Activated CD4-positive, CD25-positive, alpha-beta regulatory T cell (primary cell): ENCODE measurements at places on chromosomes 11 and 22.
A peak's percentile ranks its signal among the peaks of the same experiment; 100 is the strongest.

DNA sequence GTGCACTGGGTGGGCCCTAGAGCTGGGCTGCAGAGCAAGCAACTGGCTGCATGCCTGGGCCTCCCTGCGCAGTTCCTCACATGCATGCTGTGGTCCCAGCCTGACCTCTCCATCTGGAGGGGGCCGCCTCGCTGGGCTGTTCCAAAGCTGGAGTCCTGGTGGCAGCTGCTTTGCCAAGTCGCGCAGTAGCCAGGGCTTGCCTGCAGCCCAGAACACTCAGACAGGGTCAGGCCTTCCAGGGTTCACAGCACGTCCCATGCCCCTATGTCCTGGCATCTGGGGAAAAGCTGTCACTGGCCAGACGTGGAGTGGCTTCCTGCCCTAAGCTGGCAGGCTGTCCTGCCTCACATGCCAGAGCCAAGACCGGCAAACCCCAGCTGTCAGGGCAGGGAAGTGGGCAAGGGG lies 16.5 kb upstream of the CDC42EP2 start:
- DNase-seq: no peak

DNA sequence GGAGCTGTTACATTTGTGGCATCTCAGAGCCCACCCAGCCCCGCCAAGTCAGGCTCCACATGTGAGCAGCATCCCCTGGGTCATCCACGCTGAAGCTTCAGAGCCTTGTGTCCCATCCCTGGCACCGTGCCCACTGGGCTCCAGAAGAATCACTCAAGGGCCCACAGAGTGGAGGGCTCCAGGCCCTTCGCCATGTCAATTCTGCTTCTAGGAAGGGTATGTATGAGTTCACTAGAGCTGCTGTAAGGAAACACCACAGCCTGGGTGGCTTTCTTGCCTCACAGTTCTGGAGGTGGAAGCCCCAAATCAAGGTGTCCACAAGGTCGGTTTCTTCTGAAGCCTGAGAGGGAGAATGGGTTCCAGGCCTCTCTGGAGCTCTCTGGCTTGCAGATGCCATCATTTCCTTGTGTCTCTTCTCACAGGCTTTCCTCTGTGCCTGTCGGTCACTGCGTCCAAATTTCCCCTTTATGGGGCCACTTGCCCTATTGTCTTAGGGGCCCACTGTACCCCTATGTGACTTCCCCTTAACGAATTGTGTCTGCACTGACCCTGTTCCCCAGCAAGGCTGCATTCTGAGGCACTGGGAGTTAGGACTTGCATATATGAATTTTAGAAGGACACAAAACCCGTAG lies 1476.0 kb downstream of the TBC1D22A start:
- no peak for DNase-seq

DNA sequence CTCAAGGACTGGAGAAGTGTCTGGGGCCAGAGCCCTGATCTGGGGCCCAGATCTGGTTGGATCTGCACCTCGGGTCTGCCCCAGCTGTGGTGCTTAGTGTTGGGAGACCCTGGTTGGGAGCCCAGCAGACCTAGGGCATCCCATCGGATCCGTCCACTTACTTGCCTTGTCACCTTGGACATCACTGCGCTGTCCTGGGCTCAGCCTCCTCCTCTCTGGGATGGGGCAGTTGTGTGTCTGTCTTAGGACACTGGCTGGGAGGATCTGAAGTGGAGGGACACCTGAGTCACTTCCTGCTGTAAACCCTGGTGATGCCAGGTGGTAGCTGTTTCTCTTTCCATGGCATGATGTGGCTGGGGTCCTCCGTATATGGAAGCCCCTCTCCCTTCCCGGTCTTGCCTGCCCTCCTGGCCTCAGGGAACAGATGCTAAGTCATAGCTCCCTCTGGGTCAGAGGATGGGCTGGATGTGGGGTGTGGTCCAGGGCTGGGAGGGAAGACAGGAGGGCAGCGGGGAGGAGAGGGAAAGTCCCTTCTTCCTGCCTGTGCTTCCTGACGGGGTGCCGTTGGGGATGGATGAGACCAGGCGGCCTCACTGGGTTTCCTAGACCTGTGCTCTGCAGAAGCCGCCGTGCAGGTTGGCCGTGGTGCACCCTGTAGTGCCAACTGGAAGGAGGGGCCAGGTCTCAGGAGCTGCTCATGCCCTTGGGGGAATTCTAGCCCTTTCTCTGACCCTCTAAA lies 12.1 kb upstream of the OMP start:
- no peak for DNase-seq

- DNase-seq: no peak
Measured at GRCh38 chr11:95253141-95253540, 22.1 kb upstream of the SESN3 start.

GRCh38 chr11:87819151-87819550 lies 356.1 kb downstream of the RAB38 start:
- DNase-seq: no peak

DNA sequence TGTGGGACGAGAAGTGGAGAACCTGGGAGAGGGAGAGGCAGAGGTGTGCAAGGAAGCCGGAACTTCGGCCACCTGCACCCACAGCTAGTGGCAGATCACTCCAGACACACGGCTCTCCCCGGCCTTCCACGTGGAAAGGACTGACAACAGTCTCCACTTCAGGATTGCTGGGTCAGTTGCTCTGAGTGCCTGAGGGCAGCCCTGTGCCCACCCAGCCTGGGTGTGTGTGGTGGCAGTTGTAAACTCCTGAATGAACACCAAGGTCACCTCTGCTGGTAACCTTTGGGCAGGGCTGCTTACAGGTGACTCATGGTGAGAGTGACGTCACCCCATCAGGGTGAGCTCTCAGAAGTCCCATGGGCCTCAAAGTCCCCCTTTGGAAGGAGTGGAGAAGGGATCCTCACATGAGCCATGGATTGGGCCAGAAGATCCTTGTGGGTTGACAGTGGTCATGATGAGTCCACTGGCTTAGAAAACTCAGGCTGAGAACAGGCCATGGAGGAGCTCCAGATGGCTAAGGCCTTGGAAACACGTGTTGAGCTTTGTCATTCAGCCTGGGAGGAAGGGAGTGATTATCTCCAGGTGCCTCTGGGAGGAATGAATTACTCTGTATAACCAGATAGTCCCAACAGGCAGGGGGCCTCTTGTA lies 71.3 kb downstream of the BCR start:
- no peak for DNase-seq

DNA sequence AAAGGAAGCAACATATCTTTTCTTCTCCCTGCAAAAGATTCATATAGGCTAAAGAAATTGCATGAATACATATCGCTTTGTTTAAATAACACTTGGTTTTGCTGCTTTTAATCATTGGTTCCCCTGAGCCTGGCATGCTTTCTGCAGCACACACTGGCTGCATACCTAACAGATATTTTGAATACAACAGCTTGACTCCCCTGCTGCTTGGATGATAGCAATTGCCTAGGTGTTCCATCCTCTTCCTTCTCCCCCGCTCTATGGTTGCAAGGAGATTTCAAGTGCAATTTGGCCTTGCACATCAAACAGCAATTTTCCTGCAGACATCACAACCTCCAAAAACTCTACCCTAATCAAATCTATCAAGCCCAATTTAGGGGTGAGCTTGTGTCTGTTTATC lies 430.0 kb downstream of the NTM start:
- DNase-seq: no peak

GRCh38 chr11:16280256-16280682 lies 76.1 kb downstream of the SOX6 start:
- DNase-seq: no peak

- DNase-seq: no peak
Measured at GRCh38 chr11:27153136-27153535, 112.5 kb downstream of the BBOX1 start.

- no peak for DNase-seq
Measured at GRCh38 chr11:79428406-79428805, 12.4 kb downstream of the TENM4 start.

- no peak for DNase-seq
Measured at GRCh38 chr11:131763193-131763890, 392.9 kb downstream of the NTM start.

DNA sequence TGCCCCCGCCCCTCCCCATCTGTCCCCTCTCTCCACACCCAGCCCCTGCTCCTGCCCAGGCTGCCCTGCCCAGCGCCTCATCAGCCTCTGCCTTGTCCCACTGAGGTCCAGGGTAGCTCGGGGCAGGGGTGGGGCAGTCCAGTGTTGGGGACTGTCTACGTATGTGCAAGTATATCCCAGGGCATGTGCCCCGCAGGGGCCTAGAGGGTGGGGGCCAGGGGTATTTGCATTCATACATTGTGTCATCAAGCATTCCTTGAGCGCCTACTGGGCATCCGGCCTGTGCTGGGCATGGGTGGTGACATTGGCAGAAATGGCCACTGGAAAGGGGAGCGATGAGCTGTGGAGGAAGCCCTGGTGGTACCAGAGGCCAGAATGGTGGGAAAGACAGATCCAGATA lies 17.6 kb upstream of the TAB1 start:
- DNase-seq: no peak

DNA sequence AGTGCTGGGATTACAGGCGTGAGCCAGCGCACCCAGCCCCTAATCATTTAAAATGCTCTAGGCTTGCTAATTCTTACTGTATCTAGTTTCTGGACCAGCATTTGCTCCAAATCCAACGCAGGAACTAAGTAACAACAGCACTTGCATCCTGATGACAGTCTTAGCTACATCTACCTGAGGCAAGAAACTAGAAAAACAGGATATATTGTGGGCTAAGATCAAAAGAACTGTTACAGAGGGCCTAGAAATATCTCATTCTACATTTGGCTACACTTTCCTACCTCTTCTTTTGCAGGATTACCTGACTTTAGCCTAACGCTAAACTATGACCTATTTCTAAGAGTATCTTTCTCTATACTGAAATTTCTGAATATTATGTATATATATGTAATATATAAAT lies 7.8 kb downstream of the DCDC1 start:
- no peak for DNase-seq

- DNase-seq: no peak
Measured at GRCh38 chr22:43418079-43418825, 6.4 kb downstream of the MPPED1 start.

GRCh38 chr11:107621081-107621480 lies 30.1 kb downstream of the ELMOD1 start:
- DNase-seq: no peak

- no peak for DNase-seq
Measured at GRCh38 chr22:19974268-19974861, 32.7 kb upstream of the TXNRD2 start.

DNA sequence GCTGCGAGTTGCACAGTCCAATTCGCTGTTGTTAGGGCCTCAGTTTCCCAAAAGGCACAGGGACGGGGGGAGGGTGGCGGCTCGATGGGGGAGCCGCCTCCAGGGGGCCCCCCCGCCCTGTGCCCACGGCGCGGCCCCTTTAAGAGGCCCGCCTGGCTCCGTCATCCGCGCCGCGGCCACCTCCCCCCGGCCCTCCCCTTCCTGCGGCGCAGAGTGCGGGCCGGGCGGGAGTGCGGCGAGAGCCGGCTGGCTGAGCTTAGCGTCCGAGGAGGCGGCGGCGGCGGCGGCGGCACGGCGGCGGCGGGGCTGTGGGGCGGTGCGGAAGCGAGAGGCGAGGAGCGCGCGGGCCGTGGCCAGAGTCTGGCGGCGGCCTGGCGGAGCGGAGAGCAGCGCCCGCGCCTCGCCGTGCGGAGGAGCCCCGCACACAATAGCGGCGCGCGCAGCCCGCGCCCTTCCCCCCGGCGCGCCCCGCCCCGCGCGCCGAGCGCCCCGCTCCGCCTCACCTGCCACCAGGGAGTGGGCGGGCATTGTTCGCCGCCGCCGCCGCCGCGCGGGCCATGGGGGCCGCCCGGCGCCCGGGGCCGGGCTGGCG lies at the start of gene BCR:
TSS of gene BCR (plus strand) at position 209 of the 592 bp plus-strand sequence. CDS start 452 bp downstream, outside the sequence.
- peak; percentile 19 for DNase-seq

- no peak for DNase-seq
Measured at GRCh38 chr22:48677168-48677520, 1150.5 kb downstream of the BRD1 start.

DNA sequence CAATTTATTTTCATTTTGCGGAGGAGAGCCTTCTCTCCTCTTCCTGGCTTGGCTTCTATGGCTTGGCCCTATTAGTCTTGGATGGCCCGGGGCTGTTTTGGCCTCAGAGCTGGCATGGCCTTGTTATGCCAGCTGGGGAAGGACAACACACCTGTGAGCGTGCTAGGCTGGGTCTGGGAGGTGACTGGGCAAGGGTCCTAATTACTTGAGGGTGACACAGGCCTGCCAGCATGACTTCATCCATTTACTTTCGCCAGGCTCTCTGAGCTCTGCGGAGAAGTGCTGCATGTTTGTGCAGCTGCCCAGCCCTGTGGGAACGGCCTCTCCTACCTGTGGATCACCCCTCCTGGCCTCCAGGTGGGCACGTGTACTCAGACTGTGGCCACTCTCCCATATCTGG lies 153.6 kb downstream of the SNX19 start:
- no peak for DNase-seq

GRCh38 chr11:73047773-73048371 lies 94.2 kb downstream of the FCHSD2 start:
- DNase-seq: no peak
